CD14-positive monocyte (primary cell): ENCODE measurements at places on chromosomes 2 and 18. TPM values are rescaled to one million over a fixed set of nuclear protein-coding genes. Genes with fewer than 3 reads are reported as not detected.

The AGPS gene
- polyA plus RNA-seq = 16.7 TPM

The DCC gene
- polyA plus RNA-seq = not detected

GRCh38 chr2:150681120-150681804, 193.8 kb upstream of the RND3 start:
- no peak for DNase-seq

- no peak for DNase-seq
Observed at GRCh38 chr2:28234807-28235206, 157.9 kb upstream of the FOSL2 start.

- no peak for DNase-seq
Observed at GRCh38 chr2:170362871-170363631, 185.1 kb downstream of the MYO3B start.

DNA sequence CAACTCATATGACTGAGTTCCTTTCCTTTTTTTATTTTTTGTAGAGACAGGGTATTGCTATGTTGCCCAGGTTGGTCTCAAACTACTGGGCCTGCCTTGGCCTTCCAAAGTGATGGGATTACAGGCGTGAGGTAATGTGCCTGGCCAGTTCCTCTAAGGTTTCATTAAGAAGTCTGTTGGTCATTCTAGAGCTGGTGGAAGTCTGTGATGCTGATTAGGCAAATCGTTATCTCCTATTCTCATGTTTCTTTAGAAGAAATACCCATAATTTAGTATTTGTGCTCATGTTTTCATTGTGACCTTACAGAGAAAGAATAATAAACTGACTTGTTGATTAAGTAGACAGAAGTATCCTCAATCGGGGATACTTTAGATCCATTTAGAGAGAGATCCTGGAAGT, 106.1 kb upstream of the SP3 start:
- DNase-seq = no peak
